ENCODE measurements at places on chromosomes 12 and 14.
A peak's percentile ranks its signal among the peaks of the same experiment; 100 is the strongest.

DNA sequence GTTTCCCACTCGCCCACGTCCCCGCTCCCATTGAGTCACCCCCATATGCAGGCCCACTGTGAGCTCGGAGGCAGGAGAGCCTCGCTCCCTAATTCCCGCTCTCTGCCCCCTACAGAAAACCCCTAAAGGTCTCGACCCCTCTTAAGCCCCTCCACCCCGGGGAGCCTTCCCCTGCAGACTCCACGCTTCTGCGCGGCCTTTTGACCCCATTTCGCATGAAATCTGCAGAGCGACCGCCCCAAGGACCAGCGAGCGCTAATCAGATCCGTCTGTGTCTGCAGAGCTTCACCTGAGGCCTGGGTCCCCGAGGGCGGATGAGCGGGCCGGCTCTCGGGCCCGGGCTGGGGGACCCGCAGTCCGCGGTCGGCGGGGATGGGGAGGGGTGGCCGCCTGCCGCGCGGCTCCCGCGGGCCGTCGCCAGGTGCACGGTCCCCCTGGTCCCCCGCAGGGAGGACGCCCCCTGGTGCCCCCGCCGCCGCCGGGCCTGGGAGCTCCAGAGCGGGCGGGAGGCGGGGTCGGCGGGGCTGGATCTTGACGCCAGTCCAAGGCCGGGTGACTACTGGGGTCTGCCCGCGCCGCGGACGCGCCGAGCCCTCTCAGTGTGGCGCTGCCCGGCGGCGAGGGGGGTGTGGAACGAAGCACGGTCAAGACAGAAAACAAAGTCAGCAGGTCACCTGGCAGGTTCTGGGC lies 10.1 kb downstream of the BMP4 start:
- no peak for DNase-seq

- DNase-seq = no peak
Measured at GRCh38 chr12:121989276-121990113, 32.2 kb upstream of the BCL7A start.

- no peak for DNase-seq
Measured at GRCh38 chr12:56631790-56632700, 1.9 kb upstream of the BAZ2A start.

GRCh38 chr12:41287500-41288141 lies 99.5 kb downstream of the PDZRN4 start:
- DNase-seq = no peak

DNA sequence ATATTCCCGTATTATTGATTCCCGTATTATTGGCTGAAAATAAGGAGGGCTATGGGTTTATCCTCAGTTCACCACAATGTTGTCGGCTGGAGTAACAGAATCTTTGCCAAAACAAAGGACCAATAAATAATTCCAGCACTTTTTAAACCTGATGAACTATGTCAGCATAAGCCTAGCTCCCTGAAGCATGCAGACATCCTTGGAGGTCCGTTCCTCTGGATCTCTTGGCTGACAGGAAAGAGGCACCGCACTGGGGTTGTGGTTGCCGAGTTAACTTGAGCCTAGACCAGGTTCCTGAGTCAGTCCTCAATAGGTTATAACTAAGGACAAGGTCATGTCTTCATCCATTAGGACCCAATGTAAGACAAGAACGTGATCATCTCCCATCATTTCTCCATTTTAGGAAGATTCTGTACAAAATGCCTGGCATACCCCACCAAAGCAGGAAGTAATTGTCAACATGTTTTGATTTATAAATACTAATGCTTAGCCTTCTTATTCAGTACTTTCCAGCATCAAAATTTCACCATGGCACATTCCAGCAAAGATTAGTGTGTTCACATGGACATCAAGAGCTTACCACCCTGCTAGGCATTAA lies 36.6 kb downstream of the NID2 start:
- DNase-seq = no peak

DNA sequence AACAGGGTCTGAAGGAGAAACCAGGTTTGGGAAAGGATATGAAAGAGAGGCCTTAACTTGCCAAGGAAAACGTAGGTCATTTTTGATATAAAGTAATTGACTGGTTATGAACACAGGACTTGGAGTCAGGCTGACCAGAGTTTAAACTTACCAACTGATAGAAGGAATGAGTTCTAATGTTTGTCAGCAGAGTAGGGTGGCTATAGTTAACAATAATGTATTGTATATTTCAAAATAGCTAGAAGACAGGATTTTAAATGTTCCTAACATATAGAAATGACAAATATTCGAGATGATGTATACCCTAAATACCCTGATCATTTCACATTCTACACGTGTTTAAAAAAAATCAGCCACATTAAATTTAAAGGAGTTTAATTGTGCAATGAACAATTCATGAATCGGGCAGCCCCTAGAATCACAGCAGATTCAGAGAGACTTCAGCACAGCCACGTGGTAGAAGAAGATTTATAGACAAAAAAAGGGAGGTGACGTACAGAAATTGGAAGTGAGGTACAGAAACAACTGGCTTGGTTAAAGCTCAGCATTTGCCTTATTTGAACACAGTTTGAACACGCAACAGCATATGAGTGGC lies 52.5 kb upstream of the PLEKHG7 start:
- no peak for DNase-seq

GRCh38 chr12:77537663-77538062 lies 293.0 kb upstream of the NAV3 start:
- DNase-seq = no peak

GRCh38 chr12:128905003-128905544 lies 51.8 kb downstream of the GLT1D1 start:
- DNase-seq = no peak

DNA sequence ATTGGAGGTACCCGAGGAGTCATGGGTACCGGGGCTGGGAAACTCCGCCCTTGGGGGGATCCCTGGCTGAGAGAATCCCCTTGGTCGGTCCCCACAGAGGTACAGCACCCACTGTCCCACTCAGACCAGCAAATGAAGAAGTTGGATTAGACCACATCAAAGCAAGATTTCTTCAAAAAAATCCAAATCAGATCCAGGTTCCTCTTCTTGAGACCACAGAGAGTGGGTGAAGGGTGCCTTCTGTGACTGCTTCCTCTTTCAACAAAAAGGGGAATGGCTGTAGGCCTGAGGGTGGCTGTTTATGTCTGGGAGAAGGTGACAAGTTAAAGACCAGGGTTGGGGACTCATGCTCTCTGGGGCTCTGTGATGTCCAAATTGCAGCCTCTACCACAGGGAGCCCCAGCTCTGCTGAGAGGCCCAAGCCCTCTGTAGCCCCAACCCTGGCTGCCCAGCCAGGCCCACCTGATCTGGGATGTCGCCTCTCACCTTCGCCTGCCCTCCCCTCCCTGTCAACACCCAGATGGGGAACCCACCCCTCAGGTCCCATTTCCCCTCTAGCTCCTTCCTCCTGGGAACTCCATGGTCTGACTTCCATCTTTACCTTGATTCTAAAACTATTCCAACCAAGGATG lies 50.9 kb downstream of the ZFP36L1 start:
- no peak for DNase-seq

- no peak for DNase-seq
Measured at GRCh38 chr14:89187501-89187900, 229.5 kb downstream of the FOXN3 start.

DNA sequence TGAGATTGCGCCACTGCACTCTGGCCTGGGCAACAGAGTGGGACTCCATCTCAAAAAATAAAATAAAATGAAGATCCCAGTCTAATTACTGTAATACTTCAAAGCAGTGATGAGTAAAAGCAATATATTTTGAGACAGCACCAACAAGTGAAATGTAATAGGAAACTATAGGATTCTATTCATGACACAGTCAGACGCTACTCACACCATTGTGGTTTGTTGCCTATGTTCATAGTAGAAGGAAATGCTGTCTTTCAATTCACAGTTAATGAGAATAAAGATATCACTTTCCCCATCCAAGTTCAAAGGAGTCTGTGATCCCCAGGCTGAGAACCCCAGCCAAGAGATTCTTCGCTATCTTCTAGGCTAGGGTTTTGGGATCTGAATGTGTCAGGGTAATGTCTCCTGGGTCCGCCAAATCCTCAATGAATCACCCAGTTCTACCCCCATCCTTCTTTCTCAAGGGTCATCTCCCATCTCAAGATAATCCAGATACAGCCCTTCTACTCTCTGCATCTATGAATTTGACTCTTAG lies 16.6 kb upstream of the DTX1 start:
- DNase-seq = no peak

DNA sequence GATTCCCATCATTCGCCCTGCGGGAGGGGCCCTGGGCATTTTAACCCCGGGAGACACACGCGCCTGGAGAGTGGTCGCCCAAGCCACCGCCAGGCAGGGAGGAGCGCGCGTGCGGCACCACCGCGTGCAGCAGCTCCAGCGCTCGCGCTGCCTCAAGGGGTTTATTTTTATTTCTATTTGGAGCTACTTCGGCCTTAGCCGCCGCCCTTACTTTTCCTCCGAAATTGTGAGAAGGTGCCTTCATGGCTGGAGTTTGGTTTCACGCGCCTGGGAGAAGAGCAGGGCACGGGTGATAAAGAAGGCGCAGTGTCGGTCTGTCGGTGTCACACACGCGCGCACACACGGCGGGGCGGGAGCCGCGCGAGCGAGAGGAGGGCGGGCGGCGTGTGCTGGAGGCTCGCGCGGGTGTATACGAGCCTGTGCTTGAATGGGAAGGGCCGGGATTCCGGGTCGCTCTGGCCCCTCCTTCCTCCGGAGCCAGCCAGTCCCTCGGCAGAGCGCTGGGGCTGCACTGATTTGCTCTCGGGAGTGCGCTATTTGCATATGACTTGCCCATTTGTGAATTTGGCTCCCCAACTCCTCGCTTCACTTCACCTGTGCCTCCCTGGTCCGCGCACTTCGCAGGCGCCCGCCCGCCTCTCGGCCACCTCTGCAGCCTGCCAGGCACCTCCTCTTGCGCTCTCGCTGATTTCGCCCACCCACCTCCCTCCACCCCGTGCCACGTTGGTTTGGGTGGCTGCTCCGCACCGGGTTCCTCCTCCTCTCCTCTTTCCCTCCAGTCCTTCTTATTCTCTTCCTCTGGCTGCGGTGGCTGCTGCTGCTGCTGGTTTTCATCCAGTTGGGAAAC lies 932.3 kb downstream of the DIO2 start:
- peak; percentile 74 for DNase-seq

DNA sequence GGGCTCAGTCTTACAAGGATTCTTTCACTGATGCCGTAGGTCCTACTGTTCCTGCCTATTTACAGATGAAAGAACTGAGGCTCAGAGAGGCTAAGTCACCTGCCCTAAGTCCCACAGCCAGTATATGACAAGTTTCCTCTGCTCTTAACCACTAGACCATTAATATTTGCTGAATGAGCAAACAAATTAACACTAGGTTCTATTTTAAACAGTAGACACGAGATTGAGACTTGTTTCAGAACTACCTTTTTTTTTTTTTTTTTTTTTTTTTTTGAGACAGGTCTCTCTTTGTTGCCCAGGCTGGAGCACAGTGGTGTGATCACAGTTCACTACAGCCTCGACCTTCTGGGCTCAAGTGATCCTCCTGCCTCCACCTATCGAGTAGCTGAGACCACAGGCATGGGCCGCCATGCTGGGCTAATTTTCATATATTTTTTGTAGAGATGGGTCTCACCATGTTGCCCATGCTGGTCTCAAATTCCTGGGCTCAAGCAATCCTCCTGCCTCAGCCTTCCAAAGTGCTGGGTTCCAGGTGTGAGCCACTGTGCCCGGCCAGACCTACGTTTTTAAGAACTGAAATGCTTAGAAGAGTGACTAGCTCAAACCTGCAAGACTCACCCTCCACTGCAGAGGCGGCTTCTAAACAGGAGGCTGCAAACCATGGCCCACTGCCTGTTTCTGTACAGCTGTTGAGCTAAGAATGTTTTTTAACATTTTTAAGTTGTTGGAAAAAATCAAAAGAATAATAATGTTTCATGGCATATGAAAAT lies 12.9 kb downstream of the SYNE3 start:
- no peak for DNase-seq

- DNase-seq = no peak
Measured at GRCh38 chr12:119448611-119449131, 114.1 kb downstream of the CCDC60 start.

DNA sequence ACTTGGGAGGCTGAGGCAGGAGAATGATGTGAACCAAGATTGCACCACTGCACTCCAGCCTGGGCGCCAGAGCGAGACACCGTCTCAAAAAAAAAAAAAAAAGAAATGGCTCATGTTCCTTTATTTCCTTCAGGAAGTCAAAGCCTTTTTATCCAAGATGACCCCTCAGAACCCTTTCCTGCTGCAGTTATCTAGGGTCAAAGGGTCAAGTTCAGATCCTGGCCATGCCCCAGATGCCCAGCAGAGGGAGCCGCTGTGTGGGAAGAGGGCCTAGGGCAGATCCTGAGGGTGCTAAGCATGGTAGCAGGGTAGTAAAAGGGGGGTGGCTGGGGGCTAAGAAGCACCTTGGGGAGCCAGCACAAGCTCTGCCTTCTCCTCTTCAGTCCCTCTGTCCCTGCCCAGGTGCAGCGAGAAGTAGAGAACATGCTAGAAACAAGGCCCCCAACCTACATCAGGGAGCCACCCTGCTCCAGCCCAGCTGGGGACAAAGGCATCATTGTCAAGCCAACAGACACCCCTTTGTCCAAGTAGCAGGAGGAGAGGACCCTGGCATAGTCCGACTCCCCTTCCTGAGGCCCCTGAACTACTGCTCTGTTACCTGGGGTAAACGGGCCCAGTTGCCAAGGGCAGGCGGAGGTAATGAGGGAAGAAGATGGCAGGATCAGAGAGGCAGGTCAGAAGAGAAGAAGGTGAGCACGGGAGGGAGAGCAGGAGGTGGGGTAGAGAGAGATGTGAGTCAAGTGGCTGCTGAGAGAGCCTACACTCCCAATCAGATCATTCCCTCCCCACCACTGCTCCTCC lies 6.5 kb downstream of the NFE2 start:
- DNase-seq = no peak

- DNase-seq = no peak
Measured at GRCh38 chr14:85764822-85765221, 234.9 kb downstream of the FLRT2 start.

DNA sequence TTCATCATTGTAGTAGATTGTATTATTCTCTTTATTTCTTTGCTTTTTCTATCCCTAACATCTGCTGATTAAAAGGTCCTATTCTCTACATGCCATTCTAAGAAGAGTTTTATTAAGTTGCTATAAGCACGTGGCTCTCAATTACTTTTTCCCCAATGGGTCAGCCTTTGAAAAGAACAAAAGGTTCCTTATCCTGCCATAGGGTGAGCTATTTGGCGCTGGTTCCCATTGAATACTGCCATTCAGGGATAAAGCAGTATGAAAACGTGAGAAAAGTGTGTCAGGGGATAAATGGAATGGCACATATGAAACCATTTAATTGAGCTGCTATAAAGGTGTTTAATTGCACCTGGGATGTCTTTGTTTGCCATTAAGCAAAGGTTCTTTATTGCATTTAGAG lies 80.9 kb downstream of the SYNE2 start:
- no peak for DNase-seq

DNA sequence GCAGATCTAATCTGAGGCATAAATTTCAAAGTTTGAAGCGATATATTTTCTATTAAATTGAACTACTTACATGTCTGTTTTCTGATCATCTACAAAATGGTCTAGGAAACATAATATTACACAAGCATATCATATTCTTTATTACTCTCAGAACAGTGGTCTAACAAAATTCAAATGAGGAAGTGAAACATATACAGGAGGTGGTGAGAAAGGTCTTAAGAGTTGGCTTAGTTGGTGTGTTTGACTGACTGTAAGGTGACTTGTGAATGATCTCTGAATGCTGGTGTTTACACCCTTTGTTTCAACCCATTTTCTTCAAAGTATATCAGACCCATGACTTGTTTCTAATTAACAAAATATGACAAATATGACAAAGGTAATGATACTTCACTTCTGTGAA lies 1156.8 kb downstream of the SLC16A7 start:
- DNase-seq = no peak

GRCh38 chr12:75525263-75525662 lies 13.9 kb upstream of the KRR1 start:
- DNase-seq = no peak

GRCh38 chr12:21301-22189 lies 45.0 kb upstream of the IQSEC3 start:
- DNase-seq = no peak

All from epithelial cell of prostate (primary cell).